ENCODE measurements at places on chromosomes 3 and 15.

- peak; percentile 4 for DNase-seq
These were observed 8.8 kb downstream of the ANKUB1 start for GRCh38 chr3:149783576-149783975.

DNA sequence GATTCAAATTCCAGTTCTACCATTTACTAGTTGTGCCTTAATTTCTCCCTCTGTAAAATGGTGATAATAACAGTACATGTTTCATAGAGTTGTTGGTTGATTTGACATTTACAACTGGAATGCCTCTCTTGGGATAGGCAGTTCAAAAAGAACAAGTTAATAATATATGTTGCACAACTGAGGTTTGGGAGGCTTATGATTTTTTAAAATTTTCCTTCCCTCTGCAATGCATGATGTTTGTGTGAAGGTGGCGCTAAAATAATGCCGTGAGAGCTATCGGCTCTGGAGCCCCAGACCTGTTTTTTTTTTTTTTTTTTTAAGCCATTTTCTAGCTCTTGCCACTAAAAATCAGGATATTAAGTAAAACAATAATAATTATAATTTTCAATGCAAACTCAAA lies 18.6 kb downstream of the DNAJB11 start:
- DNase-seq = peak; percentile 47

GRCh38 chr15:40906991-40907802 lies 12.9 kb downstream of the VPS18 start:
- peak; percentile 87 for DNase-seq

GRCh38 chr3:90080988-90081387 lies 973.6 kb downstream of the EPHA3 start:
- no peak for DNase-seq

GRCh38 chr15:95444860-95445259 lies 885.6 kb upstream of the NR2F2 start:
- DNase-seq = no peak

DNA sequence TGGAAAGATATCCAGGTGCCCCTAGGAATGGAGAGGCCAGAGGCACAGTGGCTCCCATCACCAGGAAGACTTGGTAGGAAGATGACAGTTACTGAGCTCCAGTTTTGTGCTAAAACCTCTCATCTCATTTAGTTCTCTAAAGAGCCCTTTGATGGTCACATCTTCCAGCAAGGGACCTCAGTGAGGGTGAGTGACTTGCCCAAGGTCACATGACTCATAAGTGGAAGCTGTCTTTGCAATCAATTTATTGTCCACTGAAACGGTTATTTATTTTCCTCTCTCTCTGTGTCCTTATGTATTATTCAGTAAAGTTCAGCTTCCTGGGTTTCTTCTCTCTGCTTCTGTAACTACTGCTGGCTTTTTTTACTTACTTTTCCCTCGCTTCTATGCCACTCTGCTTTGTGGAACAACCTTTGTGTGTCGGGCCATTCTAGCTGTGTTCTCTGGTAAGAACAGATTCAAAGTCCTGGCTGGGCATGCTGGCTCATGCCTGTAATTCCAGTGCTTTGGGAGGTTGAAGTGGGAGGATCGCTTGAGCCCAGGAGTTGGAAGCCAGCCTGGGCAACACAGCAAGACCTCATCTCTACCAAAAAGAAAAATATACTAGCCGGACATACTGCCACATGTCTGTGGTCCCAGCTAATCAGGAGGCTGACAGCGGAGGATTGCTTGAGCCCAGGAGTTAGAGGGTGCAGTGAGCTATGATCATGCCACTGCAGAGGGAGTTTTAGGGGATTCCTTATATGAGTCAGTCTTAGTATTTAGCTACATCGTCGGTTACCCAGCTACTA lies 55.9 kb downstream of the PDIA5 start:
- no peak for DNase-seq

- DNase-seq = no peak
These were observed 47.4 kb upstream of the SMAD3 start for GRCh38 chr15:67018026-67018425.

DNA sequence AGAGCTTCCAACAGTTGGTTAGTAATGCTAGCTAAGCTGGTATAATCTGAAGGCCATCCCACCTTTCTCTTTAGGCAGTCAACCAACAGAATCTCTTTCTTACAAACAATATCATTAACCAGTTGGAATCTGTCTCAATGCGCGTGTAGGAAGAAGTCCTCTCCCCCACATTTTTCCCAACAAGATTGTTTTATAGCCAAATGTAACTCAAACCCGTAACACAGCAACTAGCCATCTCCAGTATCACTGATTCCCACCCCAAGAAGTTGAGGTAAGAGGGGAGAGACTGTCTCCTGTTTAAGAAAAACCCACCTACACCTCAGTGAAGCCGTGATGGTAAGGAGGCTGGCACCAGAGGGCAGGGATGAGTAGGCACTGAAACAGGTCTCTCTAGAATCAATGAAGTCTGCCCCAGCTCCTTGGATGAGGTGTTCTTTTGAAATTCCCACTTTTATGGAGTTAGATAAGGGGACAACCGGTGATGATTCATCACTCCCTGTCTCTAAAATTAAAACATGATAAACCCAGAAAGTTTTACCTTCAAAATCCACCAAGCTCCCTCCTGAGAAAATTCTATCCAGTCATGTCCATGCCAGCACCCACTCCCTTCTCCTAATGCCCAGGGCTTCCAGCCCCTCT lies 30.9 kb downstream of the CDC25A start:
- no peak for DNase-seq

GRCh38 chr3:55643283-55643682 lies 156.2 kb upstream of the WNT5A start:
- DNase-seq = no peak

GRCh38 chr15:50050986-50051743 lies 67.9 kb downstream of the ATP8B4 start:
- no peak for DNase-seq

- DNase-seq = no peak
These were observed 10.7 kb downstream of the BDH1 start for GRCh38 chr3:197545101-197545500.

- DNase-seq = no peak
These were observed 9.7 kb downstream of the TRPM7 start for GRCh38 chr15:50676799-50677483.

DNA sequence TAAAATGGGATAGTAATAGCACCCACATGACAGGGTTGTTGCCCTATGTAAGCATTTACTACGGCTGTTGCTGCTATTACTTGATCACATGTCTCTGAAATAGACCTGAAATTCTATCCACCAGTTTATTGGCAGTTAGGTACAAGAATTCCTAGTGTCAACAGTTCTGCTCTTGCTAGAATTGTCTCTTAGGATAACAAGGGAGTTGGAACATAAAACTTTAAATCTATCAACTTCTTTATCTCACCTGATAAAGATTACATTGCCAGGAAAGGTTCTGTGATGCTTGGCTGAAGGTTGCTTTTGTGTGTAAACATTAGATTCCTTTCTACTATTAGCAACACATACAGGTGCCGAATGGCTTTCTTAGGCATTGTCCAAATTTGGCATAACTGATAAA lies 38.7 kb downstream of the ATP13A4 start:
- DNase-seq = no peak

DNA sequence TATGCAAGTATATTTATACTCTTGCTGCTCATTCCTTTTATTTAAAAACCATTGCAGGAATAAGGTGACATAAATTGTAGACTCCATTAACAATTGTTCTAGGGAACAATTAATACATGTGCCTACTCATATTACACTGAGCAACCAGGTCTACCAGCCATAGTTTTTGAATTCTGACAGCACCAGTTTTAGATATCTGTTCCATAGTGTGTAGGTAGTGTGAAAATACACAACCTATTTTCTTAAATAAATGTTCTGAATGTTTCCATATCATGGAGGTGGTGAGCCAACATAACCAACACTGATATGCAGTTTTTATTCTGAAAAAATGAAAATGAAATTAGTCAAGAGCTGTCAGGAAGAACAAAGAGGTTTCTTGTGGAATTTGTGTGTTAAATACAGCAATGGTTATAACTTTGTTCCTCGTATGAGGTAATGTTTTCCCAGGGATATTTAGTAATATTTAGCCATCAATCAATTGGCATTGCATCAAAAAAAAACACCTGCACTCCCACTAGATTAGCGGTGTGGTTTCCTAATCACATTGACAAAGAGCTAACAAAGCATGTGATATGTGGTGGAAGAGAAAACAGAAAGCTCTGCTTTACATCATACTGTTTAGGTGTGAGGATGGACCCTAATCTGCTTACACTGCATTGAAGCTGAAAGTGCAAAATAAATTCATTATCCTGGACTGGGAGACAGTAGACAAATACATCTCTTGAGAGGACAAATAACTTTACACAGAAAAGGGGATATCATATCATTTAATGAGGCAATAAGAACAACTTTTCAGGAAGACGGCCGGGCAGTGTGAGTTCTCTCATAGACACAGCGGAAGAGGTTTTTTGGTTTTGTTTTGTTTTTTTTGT lies 369.5 kb upstream of the THBS1 start:
- DNase-seq = peak; percentile 82

GRCh38 chr3:31009881-31010280 lies 115.4 kb upstream of the GADL1 start:
- DNase-seq = no peak

DNA sequence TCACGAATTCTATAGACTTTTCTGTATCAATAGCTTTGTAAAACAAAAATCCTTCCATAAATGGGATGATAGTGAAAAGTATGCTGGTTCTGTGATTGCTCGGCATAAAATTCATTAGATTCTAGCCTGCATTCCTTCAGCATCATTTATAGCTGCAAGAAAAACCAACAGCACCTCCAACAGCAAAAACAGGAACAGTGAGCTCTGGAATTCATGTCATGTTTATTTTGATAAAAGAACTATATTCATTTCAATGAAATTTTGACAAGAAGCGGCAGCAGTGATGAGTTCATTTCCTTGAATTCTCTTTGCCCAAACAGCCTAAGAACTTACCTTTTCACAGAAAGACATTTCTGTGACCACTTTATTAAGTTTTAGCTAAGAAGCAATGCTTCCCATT lies 515.2 kb upstream of the CCDC54 start:
- DNase-seq = peak; percentile 59

DNA sequence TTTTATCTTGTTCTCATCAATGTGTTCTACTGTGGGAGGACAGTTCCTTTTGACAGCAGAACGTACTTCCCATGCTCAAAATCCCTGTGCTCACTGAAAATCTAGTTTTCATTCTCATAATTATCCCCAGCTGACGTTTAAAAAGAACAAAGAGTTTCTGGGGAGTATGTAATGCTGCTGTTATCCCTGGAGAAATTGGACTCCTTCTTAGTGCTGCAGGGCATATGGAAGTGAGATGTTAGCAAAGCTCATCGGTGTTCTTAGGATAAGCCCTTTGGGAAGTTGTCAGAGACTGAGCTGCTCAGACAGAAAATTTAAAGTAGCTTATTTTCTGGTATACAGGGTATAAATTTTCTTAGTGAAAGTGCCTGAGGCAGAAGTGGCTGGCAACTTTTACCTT lies 66.5 kb downstream of the CDAN1 start:
- no peak for DNase-seq

- DNase-seq = no peak
These were observed 265.9 kb upstream of the TGFBR2 start for GRCh38 chr3:30340500-30340899.

DNA sequence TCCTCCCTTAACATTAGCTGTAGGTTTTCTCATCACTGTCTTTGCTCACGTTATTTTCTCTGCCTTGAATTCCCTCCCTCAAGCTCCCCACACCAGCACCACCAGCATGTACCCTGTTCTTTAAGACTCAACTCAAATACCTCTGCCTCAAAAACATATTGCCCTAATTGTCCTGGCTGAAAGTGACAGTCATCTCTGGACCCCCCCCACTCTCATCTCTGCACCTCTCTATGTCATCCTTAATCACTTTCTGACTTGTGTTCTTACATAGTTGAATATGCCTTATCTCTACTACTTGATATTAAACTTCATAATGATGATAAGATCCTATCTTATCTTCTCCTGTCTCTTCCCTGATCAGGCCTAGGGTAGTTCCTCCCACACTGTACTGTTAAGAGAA lies 345.2 kb upstream of the TPRG1 start:
- DNase-seq = no peak

DNA sequence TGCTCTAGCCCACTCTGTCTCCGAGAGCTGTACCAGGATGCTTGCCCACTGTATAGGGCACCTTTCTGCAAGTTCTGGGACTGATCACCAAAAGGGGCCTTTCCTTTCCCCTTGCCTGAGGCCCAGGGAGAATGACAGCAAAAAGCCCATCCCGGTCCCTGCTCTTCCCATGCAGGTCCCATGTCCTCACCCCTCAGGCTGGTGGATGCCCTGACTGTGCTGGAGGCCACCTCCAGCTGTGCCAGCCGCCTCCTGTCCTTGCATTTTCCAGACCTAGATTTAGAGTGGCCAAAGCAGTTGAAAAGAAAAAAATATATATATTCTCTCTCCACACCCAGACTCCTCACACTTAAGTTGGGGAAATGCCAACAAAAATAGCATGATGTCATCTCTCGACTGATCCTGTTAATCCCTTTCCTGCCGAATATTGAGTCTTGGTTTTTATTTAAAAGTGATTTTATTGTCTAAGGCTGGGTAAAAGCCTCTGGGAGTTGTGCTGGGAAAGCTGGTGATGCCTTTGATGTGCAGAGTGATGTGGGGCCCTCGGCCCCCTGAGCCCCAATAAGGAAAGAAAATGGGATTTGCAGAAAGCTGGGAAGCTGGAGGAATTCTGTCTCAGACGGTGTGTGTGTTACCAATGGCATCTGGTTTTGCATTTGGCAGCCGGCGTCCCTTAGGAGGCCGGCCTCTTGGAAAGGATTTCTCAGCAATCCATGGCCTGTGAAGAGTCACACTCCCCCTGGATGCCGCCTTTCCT lies 29.3 kb upstream of the TPM1 start:
- DNase-seq = peak; percentile 68

DNA sequence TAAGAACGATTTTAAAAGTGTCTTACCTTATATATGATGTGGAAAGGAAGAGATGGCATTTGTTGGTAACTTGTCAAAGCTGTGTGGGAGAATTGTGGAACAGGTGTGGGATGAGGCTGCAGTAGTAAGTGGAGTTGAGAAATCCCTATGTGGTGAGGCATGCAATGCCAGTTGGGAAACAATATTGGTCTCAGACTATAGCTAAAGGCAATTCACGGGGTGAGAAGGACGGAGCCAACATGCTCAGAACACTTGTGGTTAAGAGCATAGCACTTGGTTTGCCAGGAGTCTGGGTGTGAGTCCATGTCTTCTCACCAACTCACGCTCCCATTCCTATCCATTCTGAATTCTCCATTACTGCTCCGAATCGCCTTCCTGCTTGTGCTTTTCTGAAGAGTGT lies 615.6 kb upstream of the ADAMTS9 start:
- DNase-seq = no peak

GRCh38 chr3:102790747-102791325 lies 356.0 kb downstream of the ZPLD1 start:
- DNase-seq = no peak

- no peak for DNase-seq
These were observed 856 bp downstream of the NPAP1 start for GRCh38 chr15:24676431-24676830.

GRCh38 chr15:58962662-58963565 lies 24.5 kb upstream of the RNF111 start:
- DNase-seq = no peak

GRCh38 chr3:151328298-151328995 lies 902 bp downstream of the P2RY13 start:
- no peak for DNase-seq
